Activated naive CD4-positive, alpha-beta T cell (primary cell): ENCODE measurements at places on chromosomes 6 and 20.

DNA sequence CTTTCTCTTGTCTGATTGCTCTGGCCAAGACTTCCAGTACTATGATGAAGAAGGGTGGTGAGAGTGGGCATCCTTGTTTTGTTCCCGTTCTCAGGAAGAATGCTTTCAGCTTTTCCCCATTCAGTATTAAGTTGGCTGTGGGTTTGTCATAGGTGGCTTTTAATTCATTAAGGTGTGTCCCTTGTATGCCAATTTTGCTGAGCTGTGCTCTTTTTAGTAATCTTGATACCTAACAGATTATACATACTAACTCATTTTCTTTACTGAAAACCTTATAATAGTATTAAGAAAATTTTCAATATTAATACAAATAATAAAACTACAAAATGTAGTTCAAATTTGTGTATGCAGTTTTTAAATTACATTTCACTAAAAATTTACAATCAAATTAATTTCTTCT is 379.6 kb upstream of the PLCB4 start:
- DNase-seq, result no peak

- DNase-seq, result no peak
Measured at GRCh38 chr6:19827247-19827646, 9.9 kb upstream of the ID4 start.

DNA sequence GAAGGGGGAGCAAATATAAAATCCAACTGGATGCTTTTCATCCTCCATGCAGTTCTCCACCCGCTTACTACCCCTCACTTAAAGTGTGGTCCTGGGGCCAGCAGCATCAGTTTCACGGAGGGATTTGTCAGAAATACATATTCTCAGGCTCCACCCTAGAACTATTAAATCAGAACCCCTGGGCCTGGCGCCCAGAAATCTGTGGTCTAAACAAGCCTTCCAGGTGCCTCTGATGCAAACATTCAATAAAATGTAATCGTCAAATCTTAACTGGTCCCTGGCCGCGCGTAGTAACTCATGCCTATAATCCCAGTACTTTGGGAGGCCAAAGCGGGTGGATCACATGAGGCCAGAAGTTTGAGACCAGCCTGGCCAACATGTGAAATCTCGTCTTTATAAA is 47.7 kb downstream of the ATXN1 start:
- no peak for DNase-seq

DNA sequence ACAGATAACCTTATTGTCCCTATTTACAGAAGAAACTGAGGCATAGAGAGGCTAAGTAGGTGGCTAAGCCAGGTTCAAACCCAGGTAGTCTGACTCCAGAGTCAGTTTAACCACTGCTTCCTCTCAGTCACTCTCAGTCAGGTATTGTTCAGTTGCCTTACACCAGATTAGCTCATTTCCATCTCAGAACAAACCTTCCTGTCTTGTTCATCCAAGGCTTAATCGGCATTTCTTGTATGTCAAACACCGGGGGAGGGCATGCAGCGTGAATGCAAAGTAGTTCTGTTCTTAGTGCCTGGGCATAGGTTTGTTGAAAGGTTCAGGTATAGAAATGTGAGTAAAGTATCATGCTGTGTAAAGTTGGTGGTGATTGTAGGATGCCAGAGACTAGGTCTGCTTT is 51.7 kb downstream of the CTNNBL1 start:
- DNase-seq, result no peak

GRCh38 chr6:89940225-89941027 is 46.2 kb downstream of the GJA10 start:
- DNase-seq, result peak; percentile 32

DNA sequence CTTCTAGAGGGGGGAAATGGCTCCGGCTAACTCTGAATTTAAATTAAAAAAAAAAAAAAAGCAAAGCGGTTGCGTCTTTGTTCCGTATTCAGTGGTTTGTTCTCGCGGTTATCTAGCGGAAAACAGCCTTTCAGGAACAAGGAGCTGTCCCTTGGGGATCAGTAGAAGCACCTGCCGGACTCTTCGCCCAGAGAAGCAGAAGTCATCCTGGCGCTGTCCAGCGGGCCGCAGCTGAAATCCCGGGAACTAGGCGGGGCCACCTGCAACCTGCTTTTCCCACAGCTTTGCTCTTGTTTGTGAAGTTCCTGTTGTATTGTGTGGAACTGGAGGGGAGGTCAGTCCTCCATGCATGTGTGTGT is 43.9 kb upstream of the GJE1 start:
- DNase-seq, result no peak

- no peak for DNase-seq
Measured at GRCh38 chr20:22100686-22101085, 395.2 kb downstream of the PAX1 start.

- no peak for DNase-seq
Measured at GRCh38 chr20:14234666-14235295, 102.6 kb downstream of the FLRT3 start.

GRCh38 chr20:55252521-55252920 is 752.8 kb downstream of the CBLN4 start:
- DNase-seq, result no peak

- DNase-seq, result no peak
Measured at GRCh38 chr6:346386-347030, 45.0 kb upstream of the IRF4 start.

- DNase-seq, result no peak
Measured at GRCh38 chr6:5706124-5707033, 300.3 kb downstream of the NRN1 start.

DNA sequence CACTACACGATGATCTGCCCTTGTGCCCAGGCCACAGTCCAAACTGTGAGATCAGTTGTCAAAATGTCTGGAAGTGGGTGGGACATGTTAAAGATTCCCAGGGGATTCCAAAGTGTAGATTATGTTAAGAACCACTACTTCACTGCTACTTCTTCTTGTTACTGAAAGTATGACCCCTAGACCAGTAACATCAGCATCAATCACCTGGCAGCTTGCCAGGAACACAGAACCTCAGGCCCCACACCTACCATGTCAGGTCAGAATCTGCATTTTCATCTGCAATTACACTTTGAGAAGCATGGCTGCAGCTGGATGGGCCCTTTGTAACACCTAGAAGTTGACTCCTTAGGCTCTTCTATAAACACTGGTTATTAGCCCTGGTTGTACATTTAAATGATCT is 36.1 kb downstream of the RFPL4B start:
- DNase-seq, result no peak

DNA sequence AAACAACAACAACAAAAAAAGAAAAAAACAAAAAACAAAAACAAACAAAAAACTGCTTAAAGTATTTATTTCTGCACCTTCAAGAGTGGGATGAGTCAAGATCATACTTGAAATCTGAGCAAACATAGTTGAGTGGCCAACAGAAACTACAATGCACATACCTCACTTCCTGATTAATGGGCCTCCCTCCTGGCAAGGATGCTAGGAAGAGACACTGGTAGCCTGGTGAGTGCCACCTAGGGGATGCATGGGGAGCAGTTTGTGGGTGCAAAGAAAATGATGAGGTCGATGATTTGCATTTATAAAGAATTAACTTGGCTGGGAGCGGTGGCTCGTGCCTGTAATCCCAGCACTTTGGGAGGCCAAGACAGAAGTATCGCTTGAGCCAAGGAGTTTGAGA is 808.1 kb downstream of the MAFB start:
- no peak for DNase-seq

GRCh38 chr20:62828511-62829230 is 11.8 kb downstream of the COL9A3 start:
- DNase-seq, result no peak

DNA sequence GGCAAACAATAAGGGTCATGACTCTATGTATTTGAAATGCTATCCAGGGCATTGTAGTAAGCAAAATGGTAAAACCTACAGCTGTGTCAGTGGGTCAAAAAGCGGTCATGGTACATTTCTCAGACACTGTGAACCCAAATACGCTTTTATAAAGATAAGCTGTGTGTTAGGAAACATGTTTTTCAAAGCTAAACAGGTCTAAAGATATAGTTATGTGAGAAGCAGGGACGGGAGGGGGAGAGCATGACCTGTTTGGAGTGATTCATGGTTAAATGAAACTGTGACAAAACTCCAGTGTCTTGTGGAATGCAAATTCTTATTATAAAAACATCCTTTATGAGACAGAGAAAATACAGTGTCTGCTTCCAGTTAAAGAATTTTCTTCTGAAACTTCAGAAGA is 205.4 kb upstream of the BMP2 start:
- DNase-seq, result no peak

DNA sequence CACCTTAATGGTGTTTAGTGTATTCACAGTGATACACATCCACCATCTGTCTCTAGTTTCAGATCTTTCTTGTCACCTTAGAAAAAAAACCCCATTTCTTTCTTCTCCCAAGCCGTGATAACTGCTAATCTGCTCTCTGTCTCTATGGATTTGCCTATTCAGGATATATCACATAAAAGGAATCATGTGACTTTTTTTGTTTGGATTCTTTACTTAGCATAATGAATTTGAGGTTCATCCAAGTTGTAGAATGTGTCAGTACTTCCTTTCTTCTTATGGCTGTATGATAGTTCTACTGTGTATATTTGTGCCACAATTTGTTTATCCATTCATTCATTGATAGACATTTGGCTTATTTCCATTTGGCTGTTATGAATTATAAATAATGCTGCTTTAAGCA is 57.1 kb downstream of the ITCH start:
- DNase-seq, result no peak

GRCh38 chr6:128511506-128511905 is 8.9 kb downstream of the PTPRK start:
- DNase-seq, result no peak

- DNase-seq, result no peak
Measured at GRCh38 chr6:26071135-26071534, 16.1 kb upstream of the HFE start.

DNA sequence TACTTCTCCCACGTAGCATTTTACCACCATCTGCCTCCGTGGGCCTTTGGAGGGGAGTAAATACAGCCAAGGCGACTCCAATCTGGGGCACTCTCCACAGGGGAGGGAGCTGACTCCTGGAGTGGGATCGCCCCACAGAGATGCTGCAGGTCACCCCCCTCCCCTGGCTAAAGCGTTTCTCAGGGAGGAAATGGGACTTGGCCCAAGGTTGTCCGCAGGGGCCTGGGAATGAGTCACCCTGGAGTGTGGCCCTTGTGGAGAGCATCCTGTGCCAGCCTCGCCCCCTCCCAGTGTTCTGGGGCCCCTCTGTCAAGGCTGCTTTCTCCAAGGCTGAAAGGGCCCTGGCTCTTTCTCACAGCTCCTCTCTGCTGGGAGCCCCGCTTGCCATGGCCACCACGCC is 84.5 kb upstream of the QKI start:
- no peak for DNase-seq

GRCh38 chr20:9202420-9203080 is 133.7 kb downstream of the PLCB4 start:
- DNase-seq, result no peak

DNA sequence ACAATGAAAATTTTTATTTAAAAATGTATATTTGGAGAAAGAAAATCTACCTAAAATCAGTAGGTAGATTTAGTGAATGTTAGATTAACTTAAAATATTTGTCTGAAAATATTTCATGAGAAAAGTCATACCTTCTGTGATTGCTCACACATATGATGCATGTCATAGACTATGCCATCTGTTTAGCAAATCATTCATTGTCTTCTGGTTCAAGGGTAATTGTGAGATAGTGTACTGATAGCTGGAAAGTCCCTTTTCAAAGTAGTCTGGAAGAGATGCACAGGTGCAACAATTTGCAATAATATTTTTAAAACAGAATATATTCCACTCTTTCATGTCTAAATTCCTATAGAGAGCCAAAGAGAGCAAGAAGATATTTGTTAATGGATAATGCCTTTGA is 21.0 kb upstream of the RNF217 start:
- no peak for DNase-seq

DNA sequence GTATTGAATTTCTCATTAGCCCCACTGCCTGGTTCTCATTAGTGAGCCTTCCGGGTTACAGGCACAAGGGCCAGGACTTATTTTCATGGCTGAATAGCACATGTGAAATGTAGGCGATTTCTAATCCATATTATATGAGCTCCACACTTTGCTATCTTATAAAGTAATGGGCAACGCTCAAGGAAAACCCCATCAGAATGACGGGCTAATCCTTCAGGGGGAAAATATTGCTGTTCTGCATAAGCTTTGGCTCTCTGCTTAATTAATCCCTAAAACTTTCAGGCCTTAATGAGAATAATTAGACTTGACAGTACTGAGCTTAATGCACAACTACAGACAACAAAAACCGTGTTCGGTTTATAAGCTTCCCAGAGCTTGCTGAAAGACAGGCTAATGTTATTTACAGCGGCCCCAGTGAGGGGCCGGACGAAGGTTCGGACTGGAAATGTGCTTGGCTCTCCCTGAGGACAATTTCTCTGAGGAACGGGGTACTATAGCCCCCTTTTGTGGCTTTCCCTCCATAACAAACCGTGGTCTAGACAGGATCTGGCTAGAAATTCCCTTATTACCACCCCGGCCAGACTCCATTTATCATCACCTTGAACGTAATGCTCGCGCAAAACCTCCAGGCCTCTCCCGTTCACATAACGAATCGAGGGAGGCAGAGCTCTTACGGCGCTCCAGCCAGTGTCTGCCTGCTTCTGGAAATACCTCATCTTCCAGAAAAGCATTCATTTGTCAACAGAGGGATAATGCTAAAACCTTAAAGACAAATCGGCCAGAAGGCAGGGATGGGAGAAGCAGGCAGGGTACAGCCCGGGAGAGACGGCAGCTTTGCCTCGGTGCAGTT is 164.5 kb downstream of the CD83 start:
- no peak for DNase-seq

DNA sequence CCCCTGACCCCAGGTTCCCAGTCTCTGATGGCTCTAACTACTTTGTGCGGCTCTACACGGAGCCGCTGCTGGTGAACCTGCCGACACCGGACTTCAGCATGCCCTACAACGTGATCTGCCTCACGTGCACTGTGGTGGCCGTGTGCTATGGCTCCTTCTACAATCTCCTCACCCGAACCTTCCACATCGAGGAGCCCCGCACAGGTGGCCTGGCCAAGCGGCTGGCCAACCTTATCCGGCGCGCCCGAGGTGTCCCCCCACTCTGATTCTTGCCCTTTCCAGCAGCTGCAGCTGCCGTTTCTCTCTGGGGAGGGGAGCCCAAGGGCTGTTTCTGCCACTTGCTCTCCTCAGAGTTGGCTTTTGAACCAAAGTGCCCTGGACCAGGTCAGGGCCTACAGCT is 9.6 kb downstream of the PIGT start:
- no peak for DNase-seq

DNA sequence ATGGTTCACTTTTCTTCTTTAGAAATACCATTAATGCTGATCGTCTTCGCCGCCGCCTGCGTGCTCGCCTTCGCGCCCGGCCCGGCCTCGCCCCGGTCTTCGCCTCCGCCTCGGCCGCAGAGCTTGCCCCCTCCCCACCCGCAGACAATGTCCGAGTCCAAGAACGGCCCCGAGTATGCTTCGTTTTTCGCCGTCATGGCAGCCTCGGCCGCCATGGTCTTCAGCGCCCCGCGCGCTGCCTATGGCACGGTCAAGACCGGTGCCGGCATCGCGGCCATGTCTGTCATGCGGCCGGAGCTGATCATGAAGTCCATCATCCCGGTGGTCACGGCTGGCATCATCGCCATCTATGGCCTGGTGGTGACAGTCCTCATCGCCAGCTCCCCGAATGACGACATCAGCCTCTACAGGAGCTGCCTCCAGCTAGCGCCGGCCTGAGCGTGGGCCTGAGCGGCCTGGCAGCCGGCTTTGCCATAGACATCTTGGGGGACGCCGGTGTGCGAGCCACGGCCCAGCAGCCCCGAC is 4.8 kb upstream of the PRPH2 start:
- DNase-seq, result no peak
